ENCODE measurements at places on chromosomes 7 and 10.

GRCh38 chr10:63456437-63457210 is 9.2 kb downstream of the JMJD1C start:
- DNase-seq, result no peak

- no peak for DNase-seq
These were observed 227.6 kb downstream of the RPS24 start for GRCh38 chr10:78261291-78261690.

DNA sequence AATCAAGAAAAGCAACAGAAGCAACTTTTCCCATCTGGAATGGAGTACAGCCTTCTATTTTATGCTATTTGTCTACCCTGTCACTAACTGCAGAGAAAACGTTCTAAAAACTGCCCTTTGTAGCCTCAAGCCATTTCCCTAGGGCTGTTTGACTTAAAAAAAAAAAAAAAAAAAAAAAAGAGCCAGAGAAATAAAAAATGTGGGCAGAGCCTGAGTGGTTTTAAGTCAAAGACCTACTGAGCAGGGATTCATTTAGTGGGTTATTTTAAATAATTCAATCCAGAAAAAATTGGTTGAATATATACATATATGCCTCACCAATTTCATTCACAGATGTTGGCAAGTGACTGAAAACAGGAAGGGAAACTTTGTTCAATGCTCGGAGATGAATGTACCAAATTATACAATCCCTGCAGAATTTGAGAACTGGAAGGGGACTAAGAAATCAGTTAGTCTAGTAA is 75.2 kb downstream of the PPP1R3C start:
- DNase-seq, result no peak

DNA sequence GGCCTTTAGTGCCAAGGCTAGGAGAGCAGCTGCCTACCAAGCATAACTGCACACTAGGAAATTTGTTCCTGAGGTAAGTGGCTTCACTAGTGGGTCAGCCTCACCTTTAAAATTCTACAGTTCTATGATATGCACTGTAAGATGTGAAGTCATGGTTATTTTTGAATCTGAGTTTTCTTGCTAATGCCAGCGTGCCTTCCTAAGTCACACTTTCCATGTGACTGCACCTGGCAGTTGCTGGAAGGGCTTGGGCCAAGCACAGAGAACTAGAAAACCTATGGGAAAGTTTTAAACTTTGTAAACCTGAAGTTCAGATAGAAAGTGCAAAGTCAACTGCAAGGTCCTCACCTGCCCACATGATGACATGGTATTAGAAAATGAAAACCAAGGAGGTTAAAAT is 42.5 kb downstream of the STEAP1B start:
- DNase-seq, result no peak

- DNase-seq, result no peak
These were observed 224.5 kb upstream of the GLI3 start for GRCh38 chr7:42461537-42461936.

GRCh38 chr7:50396856-50397255 is 53.3 kb downstream of the FIGNL1 start:
- DNase-seq, result no peak

DNA sequence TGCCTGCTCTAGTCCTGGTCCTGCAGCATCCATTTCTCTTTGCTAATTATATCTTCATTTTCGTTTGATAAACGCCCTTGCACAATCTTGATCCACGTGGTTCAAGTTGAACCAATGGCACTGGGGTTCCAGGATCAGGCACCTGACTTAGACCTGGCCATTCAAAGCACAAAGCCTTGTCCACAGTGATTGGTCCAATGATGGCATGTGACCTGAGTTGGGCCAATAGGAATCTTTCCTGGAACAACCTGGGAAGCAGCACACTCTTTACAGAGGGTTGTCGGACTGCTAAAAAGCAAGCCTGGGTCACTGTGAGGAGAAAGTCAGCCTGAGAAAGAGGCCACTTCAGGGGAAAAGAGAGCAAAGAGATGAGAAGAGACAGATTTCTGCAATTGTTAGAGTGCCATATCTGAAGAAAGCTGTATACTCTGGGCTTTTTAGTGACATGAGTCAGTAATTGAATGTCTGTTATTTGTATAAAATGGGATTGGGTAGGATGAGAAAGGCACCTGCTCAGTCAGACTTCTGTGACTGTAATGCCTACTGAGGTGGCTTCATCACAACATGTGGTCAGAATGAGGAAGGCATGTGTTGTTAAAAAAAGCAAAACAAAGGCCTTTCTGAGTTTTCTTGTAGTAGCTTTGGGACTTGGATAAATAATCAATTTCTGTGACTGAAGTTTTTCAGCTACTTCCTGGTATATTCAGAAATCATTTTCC is 4.4 kb upstream of the STEAP4 start:
- DNase-seq, result no peak

All from GM12891 (cell line).